ENCODE measurements at places on chromosomes 16 and 17.

- no peak for DNase-seq
Measured at GRCh38 chr17:49588726-49589576, 13.3 kb downstream of the NXPH3 start.

- DNase-seq: no peak
Measured at GRCh38 chr17:50255766-50256635, 18.3 kb upstream of the TMEM92 start.

- DNase-seq: no peak
Measured at GRCh38 chr16:4345836-4346781, 5.0 kb downstream of the PAM16 start.

- no peak for DNase-seq
Measured at GRCh38 chr16:12462426-12463280, 341.0 kb downstream of the CPPED1 start.

GRCh38 chr16:13708347-13709120 is 211.4 kb upstream of the ERCC4 start:
- DNase-seq: no peak

DNA sequence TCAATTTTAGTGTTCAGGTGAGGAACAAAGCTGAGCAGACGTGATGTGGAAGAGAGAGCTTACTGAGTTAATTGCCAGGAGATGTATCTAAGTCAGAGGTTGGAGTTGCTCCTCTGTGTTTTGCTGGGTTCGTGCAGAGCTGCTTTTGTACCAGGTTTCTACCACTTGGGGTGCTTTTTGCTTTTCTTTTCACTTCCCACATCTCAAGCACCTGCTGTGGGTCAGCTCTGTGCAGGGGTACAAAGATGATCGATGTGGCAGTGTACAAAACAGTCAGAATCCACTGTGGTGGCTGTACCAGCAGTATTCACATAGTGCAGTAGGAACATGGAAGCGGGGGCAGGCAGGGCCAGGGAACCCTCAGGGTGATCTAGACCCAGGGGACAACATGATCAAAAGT is 14.8 kb downstream of the UNK start:
- no peak for DNase-seq

DNA sequence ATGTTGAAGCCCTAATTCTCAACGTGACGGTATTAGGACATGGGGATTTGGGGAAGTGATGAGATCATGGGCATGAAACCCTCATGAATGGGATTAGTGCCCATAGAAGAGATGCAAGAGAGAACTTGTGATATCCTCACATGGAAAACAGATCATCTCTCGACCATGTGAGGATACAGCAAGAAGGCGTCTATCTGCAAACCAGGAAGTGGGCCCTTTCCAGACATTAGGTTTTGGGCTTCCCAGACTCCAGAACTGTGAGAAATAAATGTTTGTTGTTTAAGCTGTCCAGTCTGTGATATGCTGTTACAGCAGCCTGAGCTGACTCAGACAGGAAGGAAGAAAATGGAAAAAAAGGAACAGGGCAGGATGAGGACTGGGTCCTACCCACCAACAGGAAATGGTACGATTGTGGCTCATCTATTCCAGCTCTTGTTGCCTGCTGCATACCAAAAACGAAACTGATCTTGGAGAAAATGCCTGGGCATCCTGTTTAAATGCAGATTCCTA is 21.9 kb upstream of the SSTR2 start:
- DNase-seq: no peak

DNA sequence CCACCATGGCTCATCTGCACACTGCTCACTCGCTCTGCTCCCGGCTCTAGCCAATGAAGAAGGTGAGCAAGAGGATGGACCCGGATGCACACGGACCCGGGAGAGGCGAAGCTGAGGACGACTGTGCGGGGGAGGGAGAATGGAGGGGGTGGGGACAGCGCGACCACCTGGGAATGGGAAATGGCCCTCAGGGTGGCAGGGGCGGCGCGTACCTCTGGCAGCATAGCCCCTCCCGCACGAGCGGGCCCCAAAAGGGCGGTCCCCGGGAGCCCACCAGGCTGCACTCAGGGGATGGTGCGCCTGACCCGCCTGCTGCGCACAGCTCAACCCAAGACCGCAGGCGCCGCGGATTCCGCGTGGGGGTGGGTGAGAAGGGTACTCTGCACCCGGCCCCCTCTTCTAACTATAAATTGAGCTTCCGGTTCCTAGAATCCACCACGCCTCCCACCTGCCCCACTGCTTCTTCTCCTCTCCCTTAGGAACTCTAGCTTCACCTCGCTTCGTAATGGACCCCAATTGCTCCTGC is 6.1 kb downstream of the MT1H start:
- peak; percentile 30 for DNase-seq

- DNase-seq: no peak
Measured at GRCh38 chr16:28573738-28574718, 20.3 kb downstream of the SGF29 start.

- peak; percentile 48 for DNase-seq
Measured at GRCh38 chr17:39069114-39069756, 82.2 kb downstream of the PLXDC1 start.

- no peak for DNase-seq
Measured at GRCh38 chr16:4960579-4960978, 2.4 kb downstream of the SEC14L5 start.

GRCh38 chr16:90033387-90033786 is 14.1 kb upstream of the DBNDD1 start:
- DNase-seq: no peak

- DNase-seq: no peak
Measured at GRCh38 chr17:35496451-35497290, 40.8 kb downstream of the SLFN12L start.

Measured in CD4-positive, alpha-beta T cell treated with Interleukin-2 at 100 ng/mL for 4 hours (primary cell).